ENCODE measurements at places on chromosomes 7 and 10.
A peak's percentile ranks its signal among the peaks of the same experiment; 100 is the strongest.

GRCh38 chr10:19731560-19731959 is 84.7 kb upstream of the PLXDC2 start:
- no peak for DNase-seq

GRCh38 chr7:100189061-100189460 is 11.3 kb downstream of the STAG3 start:
- no peak for DNase-seq

DNA sequence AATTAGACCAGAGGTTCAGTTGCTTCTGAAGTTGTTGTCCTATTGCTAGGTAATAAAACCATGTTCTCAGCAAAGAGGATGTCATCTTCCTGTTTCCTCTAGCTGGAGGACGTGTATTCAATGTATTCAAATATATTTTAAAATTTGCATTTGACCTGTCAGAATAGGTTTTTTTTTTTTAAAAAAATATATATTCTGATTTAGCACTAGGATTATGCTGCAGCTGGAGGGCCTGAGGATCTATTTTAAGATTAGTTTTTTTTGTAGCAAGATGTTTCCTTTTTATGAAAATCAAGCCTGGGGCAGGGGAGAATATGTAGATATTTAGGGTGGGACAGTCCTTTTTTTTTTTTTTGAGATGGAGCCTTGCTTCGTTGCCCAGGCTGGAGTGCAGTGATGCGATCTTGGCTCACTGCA is 337.0 kb downstream of the FRMD4A start:
- no peak for DNase-seq

GRCh38 chr10:69372126-69372980 is 44.4 kb downstream of the TACR2 start:
- no peak for DNase-seq

DNA sequence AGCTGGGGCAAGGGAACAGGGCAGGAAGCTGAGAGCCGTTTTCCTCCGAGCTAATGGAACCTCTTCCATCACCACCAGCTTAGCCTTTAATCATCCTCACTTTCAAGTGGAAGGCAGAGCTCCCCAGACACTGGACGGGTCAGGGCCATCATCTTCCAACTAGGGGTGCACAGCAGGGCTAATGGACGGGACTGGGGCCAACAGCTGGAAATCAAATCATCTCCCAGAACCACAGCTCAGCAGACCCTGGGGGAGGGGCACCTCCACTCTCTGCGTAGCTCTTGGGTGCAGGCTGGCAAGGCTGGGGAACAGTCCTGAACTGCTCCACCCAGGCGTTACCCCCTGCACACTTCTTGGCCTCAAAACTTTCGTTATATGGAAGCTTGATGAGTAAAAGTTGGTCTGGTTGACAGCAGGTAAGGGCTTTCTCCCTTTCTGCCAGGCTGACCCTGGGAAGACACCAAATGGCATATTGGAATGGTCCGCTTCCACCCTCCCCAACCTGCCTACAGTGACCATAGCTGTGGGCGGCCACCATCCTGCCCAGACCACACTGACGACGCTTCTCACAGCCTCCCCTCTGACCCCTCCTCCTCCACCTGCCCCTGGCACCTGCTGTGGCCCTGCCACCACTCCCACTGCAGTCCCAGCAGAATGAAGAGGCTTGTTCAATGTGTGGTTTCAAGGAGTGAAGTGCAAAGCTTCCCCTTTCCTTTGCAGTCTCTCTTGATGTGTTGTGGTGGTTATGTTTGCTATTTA is 51.7 kb upstream of the RET start:
- DNase-seq: no peak

- no peak for DNase-seq
Observed at GRCh38 chr10:110863361-110863760, 8.4 kb upstream of the PDCD4 start.

DNA sequence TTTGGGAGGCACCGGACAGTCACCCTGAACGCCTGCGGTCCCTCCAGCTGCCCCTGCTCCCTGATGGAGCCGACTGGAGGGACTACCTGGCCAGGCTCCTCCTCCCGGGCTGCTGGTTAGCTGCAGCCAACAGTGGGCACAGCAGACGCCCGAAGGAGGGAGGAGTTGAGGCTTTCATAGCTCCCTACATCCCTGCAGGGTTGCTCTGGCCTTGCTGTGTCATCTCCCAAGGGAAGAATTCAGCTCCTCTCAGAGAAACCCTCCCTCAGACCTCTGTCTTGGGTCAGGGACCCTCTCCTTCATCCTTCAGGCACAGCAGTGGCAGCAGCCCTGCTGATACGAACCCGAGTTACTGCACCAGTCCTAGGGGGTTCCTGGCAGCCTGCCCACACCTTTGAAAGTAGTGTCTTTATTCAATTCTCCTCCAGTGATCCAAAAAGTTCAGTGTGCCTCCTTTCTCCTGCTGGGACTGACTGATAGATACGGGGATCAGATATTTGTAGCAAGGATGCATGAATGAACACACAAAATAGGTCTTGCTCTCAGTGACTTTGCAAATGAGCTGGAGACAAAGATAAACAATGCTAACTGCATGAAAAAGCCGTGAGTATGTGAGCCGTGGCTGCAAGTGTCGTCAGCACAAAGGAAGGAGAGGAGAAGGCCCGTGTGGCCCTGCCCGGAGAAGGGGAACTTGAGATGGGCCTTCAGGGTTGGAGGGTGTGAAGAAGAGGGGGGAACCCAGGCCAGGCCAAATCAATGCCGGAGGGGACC is 136.6 kb downstream of the PRKAG2 start:
- no peak for DNase-seq

DNA sequence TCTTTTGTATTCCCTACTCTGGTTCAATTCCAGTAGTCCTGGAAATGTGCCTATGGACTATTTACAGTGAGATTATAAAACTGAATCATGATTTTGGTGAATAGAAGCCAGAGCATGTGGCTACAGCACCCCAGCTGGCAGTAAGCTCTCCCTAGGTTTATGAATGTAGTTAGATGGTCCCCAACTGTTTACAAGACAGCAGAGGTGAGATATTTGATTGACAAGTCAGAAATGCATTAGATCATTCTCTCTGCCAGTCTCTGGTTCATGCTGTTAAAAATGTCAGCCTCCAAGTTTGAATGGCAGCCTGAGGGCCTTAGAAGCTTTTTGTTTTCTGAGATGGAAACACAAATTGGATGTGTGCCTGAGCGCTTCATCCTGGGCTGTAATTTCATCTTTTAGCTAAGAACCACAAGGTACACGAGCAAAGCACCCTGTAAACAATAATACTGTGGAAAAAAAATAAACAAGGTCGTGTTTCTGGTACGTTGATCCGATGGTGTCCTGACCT is 85.0 kb downstream of the BTRC start:
- DNase-seq: peak; percentile 28

DNA sequence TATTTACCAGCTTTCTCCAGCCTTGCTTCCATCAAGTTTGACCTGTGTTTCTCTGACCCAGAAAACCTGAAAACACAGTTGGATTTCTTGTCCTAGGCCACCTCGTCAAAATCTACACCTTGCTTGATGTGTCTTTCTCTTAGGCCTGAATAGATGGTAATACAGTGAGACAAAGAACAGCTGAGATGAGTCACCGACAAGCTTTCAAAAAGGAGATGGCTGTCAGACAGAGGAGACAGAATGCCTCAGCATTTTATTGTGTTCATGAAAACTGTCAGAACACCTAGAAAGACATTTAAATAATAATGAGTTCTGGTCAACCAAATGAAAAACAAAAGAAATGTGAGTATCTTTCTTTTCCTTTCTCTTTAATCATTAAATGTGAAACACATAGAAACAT is 119.7 kb upstream of the SORCS1 start:
- no peak for DNase-seq

- no peak for DNase-seq
Observed at GRCh38 chr10:9437131-9437530, 1382.6 kb downstream of the GATA3 start.

DNA sequence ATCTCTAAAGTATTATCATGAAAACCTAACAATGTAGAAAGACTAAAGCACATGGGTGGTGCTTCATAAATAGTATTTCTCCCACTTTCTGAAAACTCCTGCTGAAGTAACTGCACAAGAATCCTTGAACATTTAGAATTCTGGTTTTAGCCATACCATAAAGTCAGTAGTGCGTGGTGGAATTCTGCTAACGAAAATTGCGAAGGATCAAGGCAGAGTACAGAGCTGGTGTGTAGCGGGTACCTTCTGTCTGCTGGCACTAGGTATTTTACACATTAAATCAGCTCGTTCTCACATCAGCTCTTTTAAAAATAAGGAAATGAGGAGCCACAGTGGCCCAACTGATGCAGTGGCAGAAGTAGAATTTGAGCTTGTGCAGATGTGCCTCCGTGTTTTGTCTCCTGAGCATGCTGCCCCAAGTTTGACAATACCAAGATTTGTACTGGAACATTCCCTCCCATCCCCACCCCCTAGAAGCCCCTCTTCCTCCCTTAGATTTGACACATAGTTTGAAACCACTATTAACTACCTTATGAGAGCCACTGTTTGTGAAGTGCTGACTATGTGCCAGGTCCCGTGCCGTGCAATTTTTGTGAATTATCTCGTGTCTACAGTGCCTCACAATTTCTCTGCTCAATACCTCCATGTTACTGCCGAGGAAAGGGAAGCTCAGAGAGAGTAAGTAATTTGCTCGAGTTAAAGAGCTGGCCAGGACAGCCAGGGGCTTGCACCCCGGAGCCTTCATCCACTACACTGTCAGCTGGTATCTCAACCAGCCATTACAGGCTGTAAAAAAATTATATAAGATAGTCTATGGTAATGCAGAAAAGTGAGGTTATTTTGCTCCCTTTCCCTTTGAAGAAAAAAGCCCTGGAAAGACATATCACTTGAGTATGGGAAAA is 66.9 kb downstream of the EGFR start:
- no peak for DNase-seq

DNA sequence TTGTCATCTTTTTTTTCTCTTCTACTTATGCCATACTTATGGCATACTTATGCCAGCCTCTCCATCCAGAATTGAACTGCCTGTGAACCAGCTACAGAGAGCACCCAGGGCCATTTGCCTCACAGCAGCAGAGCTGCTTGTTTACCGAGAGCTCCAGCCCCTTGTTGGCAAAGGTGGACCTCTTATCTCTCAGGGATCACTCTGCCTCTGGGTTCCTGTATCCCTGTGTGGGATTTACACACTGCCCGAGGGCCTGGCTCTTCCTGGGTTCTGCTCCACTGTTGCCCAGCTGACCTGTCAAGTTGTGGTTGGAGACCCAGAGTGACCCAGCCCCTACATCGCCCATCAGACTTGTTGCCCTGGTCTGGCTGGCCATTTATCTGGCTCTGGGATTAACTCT is 22.3 kb downstream of the MRPS33 start:
- DNase-seq: no peak

GRCh38 chr7:155362380-155363145 is 64.9 kb downstream of the INSIG1 start:
- DNase-seq: no peak

- DNase-seq: peak; percentile 3
Observed at GRCh38 chr7:40866601-40867000, 731.8 kb downstream of the SUGCT start.

- peak; percentile 33 for DNase-seq
Observed at GRCh38 chr7:149599636-149600206, 102.1 kb upstream of the ZNF746 start.

DNA sequence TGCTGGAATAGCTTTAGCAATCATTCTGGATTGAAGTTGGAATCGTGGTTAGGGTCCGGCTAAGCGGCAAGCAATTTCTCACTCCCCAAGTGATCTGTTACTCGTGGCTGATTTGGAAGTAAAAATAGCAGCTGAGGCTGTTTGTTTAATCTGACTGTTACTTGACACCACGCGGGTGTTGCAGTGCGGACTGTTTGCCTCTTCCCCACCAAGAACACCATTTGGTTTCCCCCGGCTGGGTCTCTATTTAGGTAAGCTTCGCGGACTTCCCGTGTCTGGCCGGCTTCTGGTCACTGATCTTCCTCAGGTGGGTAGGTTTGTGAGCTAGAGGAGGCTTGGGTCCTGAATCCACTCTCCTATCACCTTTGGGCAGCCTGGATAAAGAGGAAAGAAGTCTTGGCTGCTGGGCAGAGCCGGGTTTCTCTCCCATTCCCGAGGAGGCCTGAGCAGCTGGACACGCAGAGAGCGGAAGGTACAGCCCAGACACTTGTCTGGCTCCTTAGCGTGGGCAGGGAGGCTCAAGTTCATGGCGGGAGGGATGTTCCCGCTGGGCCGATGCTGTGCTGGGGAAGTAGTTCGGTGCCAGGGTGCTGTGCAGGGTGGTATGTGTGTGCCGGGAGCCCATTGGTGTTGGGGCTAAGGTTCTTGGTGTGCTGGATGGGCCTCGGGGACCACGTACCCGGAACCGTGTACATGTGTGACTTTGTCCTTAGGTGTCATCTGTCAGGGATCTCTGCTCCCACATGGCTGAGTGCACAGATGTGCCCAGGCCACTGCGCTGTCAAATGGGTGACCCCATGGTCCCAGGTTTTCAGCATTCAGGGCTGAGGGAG is at the start of gene C10orf71:
Gene C10orf71, plus strand, starts transcription at position 188 of the 833 bp plus-strand sequence. CDS start 23,376 bp downstream, outside the sequence.
- no peak for DNase-seq

GRCh38 chr10:96992721-96993120 is 160.6 kb downstream of the LCOR start:
- no peak for DNase-seq

GRCh38 chr7:14688208-14688607 is 214.3 kb downstream of the DGKB start:
- no peak for DNase-seq

GRCh38 chr7:5363729-5364128 is 59.9 kb downstream of the TNRC18 start:
- no peak for DNase-seq

DNA sequence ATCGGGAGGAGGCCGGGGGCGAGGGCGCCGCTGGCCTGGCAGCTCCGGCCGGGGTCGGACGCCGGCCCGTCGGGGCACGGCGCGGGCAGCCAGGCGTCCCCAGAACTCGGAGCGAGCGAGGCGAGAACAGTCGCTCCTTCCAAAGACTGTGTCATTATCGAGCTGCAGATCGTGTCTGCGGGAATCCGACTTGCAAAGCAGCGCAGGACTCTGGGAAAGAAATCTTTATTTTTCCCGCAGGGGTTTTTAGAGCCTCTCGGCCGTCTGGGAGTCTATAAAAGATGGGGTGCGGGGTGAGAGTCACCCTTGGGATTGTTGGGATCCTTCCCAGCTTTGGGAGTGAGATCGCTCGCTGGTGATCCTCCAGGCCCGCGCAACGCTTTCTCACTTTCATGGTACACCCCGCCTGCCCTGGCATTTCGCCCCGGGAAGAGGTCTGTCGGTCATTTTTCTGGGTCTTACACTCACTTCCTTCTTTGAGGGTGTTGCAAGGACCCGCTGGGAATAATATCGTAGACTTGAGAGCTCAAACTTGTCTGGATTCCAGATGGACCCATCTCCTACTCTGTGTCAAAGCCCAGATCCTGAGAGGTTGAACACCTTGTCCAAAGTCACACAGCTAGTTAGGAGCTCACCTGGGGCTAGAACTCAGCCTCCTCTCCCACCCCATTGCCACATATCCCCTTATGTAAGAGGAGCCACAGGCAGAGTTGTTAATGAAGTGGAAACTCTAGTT is 1.0 kb downstream of the UBTD1 start:
- no peak for DNase-seq

DNA sequence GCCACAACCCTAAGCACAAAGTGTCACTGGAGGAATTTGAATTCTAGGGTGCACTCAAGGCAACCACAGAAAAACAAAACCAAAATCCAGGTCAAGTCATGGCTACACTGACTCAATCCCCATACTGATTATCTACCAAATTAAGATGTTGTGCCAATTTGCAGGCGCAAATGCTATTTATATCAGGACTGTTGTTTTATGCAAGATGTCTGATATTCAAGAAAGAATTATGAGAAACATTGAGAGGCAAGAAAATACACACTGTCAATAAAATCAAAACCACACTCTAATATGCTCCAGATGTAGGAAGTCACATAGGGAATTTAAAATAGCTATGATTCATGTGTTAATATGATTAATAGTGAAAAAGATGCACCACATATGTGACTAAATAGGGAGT is 141.3 kb upstream of the MINDY3 start:
- no peak for DNase-seq

- no peak for DNase-seq
Observed at GRCh38 chr10:79905322-79906314, 43.3 kb downstream of the SFTPD start.
